ENCODE measurements at places on chromosomes 4 and X.

DNA sequence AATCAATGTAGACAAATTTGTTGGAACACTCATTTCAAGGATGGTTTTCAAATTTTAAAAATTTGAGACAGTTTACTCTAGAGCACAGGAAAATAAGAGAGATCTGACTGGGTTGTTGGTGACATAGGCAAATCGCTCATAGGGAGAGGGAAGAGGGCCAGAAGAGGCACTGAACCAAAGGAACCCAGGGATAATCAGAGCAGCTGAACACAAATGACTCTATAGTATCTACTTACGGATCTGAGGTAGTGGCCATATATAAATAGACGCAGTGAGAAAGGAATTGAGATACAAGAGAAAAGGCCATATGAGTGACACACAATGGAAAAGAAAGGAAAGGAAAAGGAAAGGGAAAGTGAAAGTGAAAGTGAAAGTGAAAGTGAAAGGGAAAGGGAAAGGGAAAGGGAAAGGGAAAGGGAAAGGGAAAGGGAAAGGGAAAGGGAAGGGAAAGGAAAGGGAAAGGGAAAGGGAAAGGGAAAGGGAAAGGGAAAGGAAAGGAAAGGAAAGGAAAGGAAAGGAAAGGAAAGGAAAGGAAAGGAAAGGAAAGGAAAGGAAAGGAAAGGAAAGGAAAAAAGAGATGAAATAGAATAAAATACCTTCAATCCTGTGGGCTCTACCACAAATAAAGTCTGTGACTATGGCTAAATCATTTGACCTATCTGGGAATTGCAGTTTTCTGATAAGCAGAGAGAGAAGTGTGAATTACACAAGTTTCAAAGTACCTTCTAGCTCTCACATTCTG, 759.2 kb downstream of the DMD start:
- no peak for DNase-seq

- no peak for DNase-seq
These were observed 225.1 kb upstream of the UGT8 start for GRCh38 chr4:114373508-114373907.

DNA sequence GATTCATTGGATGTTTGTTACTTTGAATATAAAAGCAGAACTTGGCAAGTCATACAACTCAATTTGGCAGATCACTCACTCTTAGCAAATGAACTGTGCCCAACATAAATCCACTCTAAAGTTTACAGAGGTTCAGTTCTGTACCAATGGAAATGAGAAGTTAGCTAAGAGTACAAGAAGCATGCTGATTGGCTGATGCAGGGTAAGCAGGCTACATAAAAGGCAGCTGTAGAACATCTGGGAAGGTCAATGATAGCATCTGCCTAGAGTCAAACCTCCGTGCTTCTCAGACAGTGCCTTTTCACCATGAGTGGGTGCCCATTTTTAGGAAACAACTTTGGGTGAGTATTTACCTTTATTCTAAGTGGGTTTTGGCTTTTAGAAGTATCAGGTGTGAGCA, at the start of gene TDO2:
TSS of gene TDO2 (plus strand) at position 244 of the 400 bp plus-strand sequence. CDS start at position 307, 63 bp downstream.
- no peak for DNase-seq

GRCh38 chr4:1011022-1011665, at the start of gene FGFRL1:
FGFRL1 (plus strand) TSS chr4:1011626; CDS start chr4:1012486, 860 bp downstream.
- DNase-seq = peak; percentile 94

- no peak for DNase-seq
These were observed 150.1 kb downstream of the HNRNPD start for GRCh38 chr4:82223715-82224114.

- no peak for DNase-seq
These were observed 4.7 kb upstream of the HELT start for GRCh38 chr4:185013417-185014125.

- no peak for DNase-seq
These were observed at the start of gene GRIA2 for GRCh38 chr4:157220371-157220881. GRIA2 (plus strand) TSS chr4:157220728; CDS start chr4:157221043, 315 bp downstream.

- DNase-seq = no peak
These were observed 126.0 kb downstream of the LDB2 start for GRCh38 chr4:16772366-16772850.

DNA sequence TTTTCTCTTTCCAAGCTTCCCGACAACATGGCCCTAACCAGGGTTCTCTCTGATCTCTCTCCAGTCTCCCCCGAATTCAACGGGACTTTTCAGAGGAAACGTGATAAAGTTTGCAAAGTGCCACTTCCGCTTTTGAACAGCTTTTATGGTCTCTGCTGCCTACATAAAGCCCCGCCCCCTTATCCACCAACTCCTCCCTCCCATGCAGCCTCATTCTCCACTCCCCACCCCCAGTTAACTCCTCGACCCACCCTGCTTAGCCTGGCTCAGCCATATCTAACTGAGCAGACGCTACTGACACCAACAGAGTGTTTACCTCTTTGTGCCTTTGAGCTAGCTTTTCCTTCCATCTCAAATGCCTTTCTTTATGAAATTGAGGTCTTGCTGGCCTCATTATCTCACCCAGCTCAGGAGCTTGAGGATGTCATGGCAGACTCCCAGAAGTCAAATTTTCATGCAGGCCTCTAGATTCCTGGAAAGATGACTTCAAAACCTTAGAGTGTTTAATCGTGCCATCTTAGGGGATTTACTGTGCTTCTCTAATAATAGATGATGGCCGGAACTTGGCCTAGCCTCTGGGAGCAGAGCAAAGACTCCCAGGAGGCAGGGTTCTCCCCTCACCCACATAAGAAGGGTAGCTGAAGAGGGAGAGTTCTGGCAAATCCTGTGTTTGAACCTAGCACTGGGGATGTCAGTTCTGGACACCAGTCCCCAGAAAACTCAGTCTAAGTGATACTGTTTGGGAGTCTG, 606.0 kb downstream of the BCOR start:
- DNase-seq = no peak

DNA sequence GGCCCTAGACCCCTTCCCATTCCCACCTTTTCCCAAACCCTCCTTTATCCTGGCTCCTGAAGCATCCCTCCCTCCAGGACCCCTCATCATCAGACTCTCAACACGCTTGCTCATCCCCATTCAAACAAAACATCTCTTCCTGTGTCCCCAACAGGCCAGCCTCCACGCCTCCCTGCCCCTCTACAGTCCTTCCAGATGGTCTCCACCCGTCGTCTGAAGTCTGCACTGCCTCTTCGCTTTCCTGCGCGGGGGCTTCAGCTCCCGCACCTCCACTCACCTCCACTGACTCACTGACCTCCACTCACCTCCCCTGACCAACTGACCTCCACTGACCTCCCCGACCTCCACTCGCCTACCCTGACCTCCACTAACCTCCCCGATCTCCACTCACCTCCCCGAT, 39.8 kb downstream of the JAKMIP1 start:
- no peak for DNase-seq

- DNase-seq = no peak
These were observed 732 bp downstream of the NLGN4X start for GRCh38 chrX:6227935-6228334.

GRCh38 chr4:176193126-176193525, 2.3 kb downstream of the SPATA4 start:
- no peak for DNase-seq

DNA sequence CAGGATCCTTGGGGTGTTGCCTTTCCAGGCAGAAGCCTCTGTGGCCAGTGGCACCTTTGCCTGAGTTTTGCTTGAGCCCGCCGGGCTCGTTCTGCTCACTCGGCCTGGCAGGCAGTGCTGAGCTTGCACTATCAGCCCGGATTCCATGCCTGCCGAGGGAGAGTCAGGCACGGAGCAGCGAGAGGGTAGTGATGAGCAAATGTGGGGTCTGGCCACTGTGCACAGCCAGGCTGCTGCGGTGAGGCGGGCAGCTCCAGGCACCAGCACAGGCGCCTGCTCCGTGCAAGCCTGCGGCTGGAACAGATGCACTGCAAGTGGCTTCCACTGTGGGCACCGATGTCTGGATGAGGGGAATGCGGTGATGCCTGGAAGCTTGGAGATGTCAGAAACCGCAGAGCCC, 619.2 kb downstream of the RAPGEF2 start:
- DNase-seq = no peak

GRCh38 chr4:150518559-150518958, 63.4 kb upstream of the MAB21L2 start:
- no peak for DNase-seq

DNA sequence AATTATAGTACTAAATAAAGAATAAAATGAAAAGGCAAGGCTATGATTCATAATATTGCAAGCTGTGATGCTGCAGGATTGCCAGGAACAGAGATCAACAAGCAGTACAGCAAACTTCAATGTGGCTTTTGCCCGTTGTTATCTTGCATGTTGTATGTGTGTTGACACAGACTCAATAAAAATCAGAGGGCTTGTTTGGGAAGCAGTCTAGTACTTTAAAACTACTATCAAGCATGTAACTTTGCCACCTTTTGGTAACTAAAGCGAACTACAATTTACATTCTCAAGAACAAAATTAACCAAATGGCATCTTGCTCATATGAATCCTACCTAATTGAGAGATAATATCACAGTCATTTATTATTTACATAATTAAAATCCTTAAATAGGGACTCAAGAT, 79.8 kb upstream of the GPM6A start:
- no peak for DNase-seq

- no peak for DNase-seq
These were observed 7.3 kb downstream of the ZNF280C start for GRCh38 chrX:130261296-130261893.

DNA sequence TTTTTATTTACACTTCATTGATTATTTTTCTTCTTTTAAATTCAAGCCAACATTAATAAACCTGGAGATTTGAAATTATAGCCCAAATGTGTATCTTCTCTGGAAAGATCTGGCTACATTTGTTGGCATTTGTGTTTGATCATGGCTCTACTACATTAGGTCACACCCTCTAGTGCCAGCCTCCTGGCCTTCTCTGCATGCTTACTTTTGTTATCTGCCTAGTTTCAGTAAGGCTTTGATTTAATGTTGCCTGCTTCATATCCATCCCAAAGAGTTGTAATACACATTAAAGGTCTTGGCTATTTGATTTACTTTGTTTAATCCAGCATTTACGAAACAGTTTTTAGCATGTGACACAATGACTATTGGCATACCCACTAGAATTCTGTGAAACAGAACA, 224.5 kb downstream of the TRAM1L1 start:
- DNase-seq = no peak

GRCh38 chrX:92270936-92271855, 492.0 kb downstream of the PCDH11X start:
- DNase-seq = no peak

- DNase-seq = no peak
These were observed 856.7 kb upstream of the PRKX start for GRCh38 chrX:4570151-4570550.

DNA sequence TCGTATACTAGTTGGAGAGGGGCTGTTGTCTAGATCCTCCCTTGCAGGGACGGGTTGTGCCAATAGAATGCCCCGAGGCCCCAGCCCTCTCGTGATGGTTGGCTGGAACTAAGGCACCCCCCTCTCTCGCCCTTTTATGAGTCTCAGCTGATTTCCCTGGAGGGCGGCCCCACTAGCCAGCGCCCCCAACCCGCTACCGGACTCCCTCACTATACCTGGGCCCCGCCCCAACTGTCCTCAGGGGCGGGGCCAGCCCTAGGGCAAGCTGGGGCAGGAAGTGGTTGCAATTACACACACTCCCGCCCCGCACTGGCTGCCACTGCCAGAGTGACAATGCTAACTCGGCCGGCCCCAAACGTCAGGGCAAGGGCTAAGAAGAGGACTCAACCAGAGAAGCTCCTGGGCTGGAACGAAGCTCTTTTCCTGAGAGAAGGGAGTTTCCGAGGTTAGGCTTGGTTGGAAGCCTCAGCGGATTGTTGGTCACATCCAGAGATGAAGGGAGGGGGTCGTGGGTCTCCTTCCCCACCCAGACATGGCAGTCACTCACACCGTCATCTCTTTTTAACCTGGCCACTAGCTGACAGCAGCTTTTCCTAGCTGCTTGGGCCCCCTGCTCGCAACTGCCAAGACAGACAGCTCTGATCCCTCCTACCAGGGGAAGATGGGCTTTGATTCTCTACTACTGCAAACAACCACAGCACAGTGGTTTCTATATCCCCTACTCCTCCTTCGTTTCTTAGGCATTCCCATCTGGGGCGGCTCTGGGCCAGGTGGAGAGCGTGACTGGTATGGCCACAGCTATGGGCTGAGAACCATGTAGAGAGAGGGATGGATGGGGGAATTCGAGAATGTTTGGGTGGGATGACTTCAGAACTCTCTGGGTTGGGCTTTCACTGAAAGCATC, 21.0 kb upstream of the BCORL1 start:
- DNase-seq = peak; percentile 10

DNA sequence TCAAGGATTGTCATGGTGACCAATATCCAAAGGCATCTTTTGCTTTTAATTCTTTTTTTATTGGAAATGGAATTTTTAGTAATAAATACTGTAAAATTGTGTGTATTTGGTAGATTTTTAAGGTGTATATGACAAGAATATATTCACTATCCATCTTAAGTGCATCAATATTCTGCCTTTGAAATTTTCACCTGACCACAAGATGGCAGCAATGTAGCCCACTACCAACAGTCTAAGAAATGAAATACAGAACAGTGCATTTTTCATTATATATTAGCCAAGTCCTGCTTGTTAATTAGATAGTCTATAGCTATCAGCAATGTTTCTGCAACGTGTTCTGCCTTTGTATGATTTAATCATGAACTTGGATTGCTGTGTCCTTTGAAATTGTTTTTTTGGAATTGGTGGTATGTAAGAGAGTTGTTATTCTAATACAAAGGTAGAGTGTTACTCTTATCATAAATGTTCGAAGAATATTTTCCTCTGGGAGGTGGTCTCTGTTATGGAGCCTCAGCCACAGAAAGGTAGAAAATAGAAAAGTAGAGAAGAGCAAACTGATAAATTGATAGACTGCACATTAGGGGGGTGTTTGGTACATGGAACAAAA, 38.2 kb downstream of the HPGDS start:
- no peak for DNase-seq

Measured in activated naive CD4-positive, alpha-beta T cell (primary cell).